Left cardiac atrium (tissue), 4 donors: ENCODE measurements at places on chromosomes 6 and 20. TPM values are rescaled to one million over a fixed set of nuclear protein-coding genes. Genes with fewer than 3 reads are reported as not detected.

AP5S1 gene
- total RNA-seq, result 11.8 TPM

OR2H1 gene
- not detected for total RNA-seq

ADGB gene
- not detected for total RNA-seq

SPATS1 gene
- not detected for total RNA-seq

EXOC2 gene
- 14.8 TPM for total RNA-seq

SOBP gene
- total RNA-seq, result 13.6 TPM

DNA sequence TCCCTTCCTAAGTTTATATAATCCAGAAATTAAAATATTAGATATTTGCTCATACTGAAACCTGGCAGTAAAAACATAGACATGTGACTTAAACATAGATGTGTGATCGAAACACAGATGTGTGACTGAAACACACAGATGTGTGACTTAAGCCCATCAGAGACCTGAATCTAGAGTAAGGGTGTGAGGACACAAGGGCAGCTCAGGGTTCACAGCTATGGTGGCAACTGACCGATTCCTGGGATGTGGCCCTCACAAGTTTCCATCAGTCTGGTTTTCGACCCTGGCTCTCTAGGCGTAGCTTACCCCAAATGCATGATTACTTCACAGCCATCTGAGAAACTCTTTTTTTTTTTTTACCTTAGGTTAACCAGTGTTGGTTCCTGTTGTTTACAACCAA is 137.0 kb downstream of the NRN1 start:
- DNase-seq, result no peak

GRCh38 chr20:32537657-32538525 is 47.2 kb downstream of the NOL4L start:
- no peak for DNase-seq

DNA sequence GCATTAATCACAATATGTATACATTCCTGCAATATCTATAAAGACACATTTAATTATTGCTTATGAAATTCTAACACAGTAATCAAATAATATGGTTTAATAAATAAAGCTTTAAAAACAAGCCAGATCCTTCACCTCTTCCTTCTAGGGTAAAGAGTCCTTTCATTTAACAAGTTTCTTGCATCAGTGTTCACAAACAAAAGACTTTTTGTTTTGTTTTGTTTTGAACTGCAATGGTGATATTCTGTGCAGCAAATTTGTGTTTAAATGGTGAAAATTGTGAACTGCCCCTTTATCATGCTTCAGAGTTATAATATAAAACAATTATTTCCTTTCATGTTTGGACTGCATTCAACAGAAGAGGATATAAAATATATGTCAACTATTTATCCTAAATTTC is 177.3 kb downstream of the EPHA7 start:
- no peak for DNase-seq

DNA sequence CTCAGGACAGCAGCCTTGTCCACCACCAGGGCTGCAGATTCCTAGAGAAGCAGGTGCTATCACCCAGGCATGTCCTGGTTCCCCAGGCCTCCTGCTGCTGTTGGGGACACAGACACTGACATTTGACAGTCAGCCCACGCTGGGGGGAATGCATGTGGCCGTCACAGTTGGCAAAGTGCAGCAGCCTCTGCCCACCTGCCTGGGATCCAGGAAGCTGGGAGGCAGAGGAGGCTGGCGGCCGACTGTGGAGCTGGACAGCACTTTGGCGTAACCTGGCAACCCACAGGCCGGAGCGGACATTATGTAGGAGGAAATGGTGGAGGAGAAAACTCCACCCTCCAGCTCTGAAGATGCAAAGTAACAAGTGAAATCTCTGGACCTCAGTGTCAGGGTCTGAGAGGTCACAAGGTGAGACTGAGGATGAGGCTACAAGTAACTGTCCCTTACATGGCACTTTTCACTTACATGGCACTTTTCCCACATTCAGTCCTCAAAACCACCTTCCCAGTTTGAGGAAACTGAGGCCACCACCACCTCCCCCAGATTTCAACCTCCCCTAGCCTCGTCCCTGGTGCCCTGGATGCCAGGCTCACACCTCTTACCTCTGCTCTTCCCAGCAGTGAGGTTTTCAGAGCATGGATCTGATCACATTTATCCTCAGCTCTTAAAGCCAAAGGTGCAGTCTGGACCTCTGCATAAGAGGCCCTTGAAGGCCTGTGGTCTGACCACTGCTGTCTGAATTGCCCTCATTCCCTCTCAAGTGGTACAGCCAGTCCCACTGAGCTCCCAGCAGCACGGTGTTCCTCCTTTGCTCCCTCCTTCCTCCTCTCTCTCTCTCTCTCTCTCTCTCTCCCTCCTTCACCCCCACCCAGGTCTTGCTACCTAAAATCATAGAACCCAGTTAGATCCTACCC is 8.7 kb downstream of the MAP1LC3A start:
- no peak for DNase-seq

DNA sequence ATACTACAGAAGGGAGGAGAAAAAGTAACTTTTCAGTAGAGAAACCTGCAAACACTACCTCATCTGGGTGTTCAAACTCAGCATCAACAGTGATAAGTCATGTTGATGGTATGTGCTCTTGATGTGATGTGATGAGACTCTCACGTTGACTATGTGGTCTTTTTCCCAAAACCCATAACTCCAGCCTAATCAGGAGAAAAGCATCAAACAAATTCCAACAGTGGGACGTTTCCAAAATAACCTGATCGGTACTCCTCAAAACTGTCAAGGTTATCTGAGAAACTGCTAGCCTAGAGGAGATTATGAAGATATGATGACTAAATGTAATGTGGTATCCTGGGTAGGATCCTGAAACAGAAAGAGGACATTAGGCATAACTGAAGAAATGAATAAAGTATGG is 41.9 kb upstream of the TAB2 start:
- no peak for DNase-seq

GRCh38 chr20:3654326-3655130 is 8.7 kb downstream of the GFRA4 start:
- DNase-seq, result no peak

- DNase-seq, result no peak
Measured at GRCh38 chr20:25637247-25637646, 13.4 kb upstream of the NANP start.

DNA sequence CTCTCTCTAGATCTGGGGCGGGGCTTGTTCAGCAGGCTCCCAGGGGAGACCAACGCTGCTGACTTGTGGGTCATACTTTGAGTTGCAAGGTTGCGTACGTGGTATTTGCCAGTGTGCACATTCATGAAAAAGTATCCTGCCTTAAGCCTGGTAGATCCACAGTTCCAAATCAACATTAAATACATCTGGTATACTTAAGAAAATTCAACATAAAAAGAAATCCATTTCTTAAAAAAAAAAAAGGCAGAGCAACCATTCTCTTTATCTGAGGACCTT is 81.4 kb downstream of the SLC22A3 start:
- DNase-seq, result no peak

DNA sequence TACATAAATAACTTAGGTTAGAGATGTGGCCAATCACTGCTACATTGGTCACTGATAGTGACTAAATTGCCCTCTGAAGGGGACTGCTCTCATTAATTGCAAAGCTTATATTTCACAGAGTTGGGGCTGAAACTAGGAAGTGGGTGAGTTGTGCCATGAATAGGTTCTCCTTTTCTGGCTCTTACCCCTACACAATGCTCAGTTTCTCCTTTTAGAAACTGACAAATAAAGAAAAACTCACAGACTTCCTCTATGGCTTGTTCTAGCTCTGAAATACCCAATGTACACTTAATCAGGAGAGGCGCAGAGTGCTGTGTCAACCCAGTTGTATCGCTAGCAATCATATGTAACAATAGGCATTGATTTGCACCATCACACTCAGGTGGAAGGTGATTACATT is 41.2 kb upstream of the PROKR2 start:
- no peak for DNase-seq

GRCh38 chr20:19283490-19284025 is 71.1 kb downstream of the SLC24A3 start:
- no peak for DNase-seq

DNA sequence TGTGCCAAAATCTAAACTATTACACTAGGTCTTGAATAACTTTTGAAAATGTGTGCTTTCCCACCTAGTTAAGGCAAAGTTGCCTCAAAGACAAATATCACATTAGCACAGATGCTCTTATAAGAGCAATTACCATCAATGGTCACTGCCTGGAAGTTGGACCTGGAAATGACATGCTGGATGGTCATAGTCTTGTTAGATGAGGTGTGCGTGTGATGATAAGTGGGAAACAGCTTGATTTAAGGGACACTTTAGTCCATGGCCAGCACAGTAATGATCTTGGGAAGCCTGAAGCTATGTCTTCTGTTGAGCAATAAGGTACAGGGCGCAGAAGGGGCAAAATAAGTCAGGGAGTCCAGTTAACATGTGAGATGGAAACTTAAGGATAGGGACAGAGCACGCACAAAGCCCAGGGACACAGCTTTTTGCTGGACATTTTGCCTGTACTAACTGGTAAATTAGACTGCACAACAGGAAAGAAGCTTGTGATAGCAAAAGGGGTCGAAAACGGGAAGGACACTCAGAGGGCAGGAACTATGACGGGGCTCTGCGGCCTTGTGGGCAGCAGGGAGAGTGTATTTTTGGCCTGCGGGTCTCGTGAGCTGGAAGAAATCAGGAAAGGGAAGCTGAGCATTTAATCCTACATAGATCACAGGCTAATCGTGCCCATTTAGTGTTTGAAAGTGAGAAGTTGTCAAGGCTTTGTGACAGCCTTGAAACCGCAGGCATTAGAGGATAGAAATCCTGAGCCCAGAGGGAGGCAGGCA is 66.7 kb upstream of the BMP2 start:
- peak; percentile 48 for DNase-seq

DNA sequence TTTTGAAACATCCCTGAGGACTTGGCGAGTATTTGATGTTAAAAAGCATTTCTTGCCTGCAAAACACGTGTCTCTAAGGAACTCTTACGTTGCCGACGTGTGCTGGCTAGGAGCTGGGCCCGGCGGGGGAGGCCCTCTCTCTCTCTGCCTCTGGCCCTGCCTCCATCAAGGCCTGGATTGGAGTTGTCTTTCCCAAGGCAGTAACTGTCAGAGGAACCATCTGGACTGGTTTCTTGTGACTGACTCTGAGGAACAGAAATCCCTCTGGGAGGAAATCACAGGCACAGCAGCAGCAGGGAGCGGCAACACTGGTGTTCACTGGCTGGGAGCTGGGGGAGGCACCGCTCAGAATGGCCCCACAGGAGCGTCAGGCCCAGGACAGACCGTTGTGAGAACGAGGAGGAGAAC is 244.2 kb downstream of the NRN1 start:
- no peak for DNase-seq

DNA sequence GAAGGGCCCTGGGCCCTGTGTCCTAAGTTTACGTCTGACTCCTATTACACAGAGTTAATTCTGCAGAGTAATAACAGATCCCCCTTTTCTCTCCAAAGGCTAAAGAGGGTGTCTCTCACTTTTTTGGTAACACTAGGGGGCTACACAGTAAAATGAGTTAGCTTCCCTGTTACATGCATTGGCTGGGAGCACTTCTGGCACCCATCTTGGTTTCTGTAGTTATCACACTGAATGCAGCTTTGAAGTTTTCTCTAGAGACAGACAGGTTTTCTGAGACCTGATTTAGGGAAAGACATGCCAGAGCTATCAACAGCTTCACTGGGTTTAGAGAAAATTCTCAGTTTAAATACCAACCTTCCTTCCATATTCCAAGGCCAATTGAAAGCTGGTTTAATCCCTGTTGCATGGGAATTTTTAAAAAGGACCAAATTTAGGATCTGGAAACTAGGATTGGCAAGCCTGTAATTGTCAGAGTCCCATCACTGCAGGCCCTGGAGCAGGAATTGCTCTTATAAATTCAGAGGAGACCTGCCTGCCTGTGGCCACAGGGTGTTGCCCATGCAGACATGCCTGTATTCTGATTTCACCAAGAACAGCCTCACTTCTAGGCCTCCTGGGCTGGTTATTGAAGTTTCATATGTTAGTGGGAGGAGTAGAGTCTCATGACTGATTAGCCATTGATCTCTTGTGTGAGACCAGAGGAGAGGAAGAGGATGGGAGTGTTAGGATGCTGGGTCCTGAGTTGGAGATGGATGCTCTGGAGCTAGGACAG is 29.4 kb downstream of the RNF8 start:
- no peak for DNase-seq

GRCh38 chr20:33881989-33882388 is 70.8 kb downstream of the CHMP4B start:
- DNase-seq, result no peak

DNA sequence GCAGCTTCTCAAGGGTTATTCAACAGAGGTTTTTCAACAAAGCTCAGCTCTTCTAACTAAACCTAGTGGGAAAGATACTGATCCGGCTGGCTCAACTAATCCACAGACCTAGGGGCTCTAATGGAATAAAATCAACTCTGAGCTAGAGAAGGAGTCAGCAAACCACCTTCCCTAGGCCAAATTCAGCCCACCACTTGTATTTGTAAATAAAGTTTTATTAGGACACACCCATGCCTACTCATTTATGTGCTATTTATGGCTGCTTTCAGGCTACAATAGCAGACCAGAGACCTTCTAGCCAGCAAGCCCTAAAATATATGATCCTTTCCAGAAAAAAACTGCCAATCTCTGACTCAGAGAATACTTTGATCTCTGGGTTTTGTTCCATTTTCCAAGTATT is 6.0 kb upstream of the RAB22A start:
- DNase-seq, result no peak

DNA sequence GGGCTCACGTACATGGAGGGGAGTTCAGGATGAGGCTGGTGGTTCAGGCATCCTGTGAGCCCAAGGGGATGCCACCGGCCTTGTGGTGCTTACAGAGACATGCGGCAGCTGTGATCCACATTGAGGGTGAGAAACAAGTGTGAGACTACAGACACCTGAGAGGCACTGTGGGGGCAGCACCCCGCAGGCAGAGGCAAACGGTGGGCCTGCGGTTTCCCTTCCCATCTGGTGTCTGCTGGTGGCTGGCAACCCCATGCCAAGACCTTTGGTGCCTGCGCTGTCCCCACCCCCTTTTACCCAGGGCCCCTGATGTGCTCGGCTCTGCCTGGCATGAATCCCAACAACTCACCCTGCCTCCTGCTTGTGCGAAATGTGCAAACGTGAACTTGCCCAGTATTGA is 42.0 kb downstream of the ERMARD start:
- DNase-seq, result no peak

DNA sequence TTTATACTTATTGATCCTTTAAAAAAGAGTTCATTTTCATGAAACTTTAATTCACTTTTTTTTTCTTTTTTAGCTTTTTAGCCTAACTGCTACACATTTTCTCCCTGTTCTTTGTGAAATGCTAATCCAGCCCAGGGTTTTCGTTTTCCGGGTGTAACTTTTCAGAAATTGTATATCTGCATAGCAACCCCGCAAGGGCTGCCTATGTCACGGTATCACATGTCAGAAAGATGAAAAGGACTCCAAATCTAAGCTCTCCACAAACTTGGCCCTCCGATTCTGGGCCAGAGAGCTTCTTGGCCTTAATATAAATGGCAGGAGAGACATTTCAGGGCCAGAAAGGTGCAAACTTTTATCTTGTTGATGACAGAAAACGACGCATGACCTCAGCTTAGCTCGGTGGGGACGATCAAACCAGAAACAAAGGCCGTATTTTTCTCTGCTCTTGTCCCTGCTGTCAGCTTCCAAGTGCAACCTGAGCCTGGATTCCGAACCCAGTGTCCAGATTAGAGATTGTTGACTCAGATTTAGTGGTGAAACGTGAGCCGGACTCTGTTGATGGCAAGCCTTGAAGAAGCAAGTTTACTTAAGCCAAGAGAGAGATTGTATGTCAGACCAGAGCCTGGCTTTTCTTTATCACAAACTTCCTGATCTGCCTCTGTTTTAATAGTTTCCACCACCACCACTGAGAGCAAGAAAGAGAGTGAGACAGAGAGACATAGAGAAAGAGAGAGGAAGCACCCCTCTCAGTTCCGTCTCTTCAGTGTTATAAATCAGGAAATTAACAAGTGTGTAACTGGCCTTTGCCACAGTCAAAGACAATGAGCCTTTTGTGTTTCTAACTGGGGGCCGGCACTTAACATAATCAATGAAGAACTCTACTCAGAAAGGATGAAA is 157.8 kb downstream of the SCML4 start:
- no peak for DNase-seq
